ENCODE measurements at places on chromosomes 2 and 18.

DNA sequence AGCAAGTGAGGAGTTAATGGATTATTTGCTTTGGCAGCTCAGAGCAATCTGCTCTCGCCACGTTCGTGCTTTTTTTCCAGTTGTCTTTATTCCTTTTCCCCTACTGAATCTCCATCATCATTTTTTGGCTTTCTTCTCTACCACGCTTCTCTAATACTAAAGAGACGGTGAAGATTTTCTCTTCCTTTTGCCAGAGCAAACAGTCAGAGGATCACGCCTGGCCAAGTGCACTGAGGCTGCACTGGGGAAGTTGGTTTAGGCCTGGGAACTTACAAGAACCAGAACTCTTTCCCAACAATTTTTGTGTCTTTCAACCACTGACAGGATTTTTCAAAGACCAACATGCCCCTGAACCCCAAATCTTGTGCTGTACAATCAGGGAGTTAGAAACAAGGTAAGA is 172.3 kb downstream of the PID1 start:
- no peaks in the 10 kb centered on the region for H3K4me1 ChIP-seq
- H3K36me3 ChIP-seq: no peaks in the 10 kb centered on the region
- H3K27ac ChIP-seq: no peak overlapping the region
- DNase-seq: no peak
- no peak overlapping the region for H3K4me3 ChIP-seq
- no peaks in the 10 kb centered on the region for H3K27me3 ChIP-seq

DNA sequence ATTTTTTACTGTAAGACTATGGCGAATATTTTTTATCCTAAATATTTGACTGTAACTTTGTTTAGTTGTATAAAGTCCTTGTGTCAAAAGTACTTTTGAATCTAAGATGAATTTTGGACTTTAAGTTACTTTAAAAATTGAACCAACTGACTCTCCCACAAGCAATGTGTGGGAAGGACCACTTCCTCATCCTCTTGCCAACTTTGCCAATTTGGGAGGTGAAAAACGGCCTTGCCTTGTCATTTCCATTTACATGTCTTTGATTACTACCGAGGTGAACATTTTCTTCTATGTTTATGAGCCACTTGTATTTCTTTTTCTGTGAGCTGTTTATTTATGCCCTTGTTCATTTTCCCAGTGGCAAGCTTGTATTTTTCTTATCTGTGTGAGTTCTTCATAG is 12.8 kb upstream of the MSGN1 start:
- peaks cover 12% of the 10 kb centered on the region for H3K27me3 ChIP-seq
- DNase-seq: no peak
- peaks cover 9% of the 10 kb centered on the region for H3K4me1 ChIP-seq
- no peak overlapping the region for H3K4me3 ChIP-seq
- H3K36me3 ChIP-seq: no peaks in the 10 kb centered on the region
- H3K27ac ChIP-seq: no peak overlapping the region

GRCh38 chr18:65623676-65624075 is 127.1 kb upstream of the CDH7 start:
- no peak overlapping the region for H3K27ac ChIP-seq
- H3K4me1 ChIP-seq: no peaks in the 10 kb centered on the region
- H3K27me3 ChIP-seq: no peaks in the 10 kb centered on the region
- no peak for DNase-seq

DNA sequence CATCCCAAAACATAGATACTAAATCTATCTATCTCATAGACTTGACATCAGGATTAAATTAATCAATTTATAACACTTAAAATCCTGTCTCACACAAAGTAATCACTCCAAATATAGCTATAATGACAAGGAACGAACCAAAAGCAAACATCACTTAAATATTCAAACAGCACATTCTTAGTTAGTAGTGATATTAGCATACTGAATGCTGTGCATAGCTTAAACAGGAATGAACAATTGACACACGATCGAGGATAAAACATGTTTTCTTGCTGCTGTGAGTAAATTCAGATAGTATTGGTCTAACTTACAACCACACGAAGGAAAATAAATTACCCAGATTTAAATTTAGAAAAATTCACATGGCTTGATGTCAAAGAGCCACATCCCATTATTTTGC is 58.9 kb upstream of the SNTG2 start:
- DNase-seq: no peak
- H3K36me3 ChIP-seq: no peaks in the 10 kb centered on the region
- no peak overlapping the region for H3K4me3 ChIP-seq
- no peaks in the 10 kb centered on the region for H3K4me1 ChIP-seq
- H3K27ac ChIP-seq: no peak overlapping the region

DNA sequence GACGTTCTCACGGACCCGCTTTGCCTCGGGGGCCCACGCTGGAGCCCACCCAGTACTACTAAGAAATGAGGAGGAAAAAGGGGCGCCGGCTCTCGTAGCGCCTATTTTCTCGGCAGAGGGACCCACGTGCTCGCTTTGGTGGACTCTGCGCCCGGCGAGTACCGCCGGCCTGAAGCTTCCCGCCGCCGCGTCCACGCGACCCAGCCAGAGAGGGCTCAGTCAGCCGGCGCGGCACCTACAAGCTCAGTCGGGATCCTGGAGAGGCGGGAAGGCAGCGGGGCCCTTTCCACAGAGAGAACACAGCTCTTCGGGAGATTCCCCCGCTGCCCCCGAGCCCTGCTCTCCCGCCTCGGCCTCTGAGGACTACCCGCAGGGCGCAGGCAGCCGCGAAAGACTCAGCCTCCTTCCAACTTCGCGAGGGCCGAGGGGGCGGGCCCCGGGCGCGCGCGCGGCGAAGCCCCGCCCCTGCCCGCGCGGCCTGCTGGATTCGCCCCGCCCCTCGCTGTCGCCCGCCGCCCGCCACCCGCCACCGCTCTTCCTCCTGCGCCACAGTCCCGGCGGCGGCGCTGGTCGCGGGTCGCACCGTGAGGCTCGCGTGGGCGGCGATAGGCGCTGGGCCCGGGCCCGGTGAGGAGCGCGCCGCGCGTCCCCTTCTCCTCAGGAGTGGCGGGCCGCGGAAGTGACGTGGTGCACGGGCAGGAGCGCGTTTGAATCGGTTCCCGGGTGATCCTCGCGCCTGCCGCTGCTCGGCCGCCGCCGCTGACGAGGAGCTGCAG is at the start of gene SMCHD1:
TSS of gene SMCHD1 (plus strand) at position 549 of the 776 bp plus-strand sequence. CDS start 350 bp downstream, outside the sequence.
- H3K27ac ChIP-seq: peak within 1 kb of the TSS; percentile 96
- peaks cover 36% of the 10 kb centered on the region for H3K4me1 ChIP-seq
- peaks cover 2% of the 10 kb centered on the region for H3K27me3 ChIP-seq
- peak within 1 kb of the TSS; percentile 88 for H3K4me3 ChIP-seq
- peak; percentile 86 for DNase-seq

- H3K27me3 ChIP-seq: peaks cover 6% of the 10 kb centered on the region
- H3K4me3 ChIP-seq: no peak overlapping the region
- no peak for DNase-seq
- H3K27ac ChIP-seq: no peak overlapping the region
Measured at GRCh38 chr2:18490901-18491300, 69.6 kb downstream of the RDH14 start.

DNA sequence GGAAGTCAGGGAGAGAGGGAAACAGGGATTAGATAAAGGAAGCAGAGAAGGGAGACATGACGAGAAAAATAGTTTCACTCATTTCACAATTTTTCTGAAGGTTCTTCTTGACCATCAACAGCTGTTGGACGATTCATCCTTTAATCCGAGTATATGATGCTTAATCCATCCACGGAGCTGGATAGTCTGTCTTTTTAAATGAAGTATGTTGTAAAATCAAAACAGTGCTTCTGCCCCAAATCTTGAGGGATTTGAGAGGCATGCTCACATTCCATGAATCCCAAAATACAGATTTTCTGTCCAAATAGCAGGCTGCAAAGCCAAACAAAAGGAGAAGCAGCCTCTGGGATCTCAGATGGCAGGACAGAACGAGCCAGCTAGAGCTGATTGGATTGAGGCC is 47.5 kb downstream of the EPAS1 start:
- no peak for DNase-seq
- no peak overlapping the region for H3K27ac ChIP-seq
- peaks cover 31% of the 10 kb centered on the region for H3K4me1 ChIP-seq
- peaks cover 7% of the 10 kb centered on the region for H3K36me3 ChIP-seq
- H3K27me3 ChIP-seq: peaks cover 21% of the 10 kb centered on the region

DNA sequence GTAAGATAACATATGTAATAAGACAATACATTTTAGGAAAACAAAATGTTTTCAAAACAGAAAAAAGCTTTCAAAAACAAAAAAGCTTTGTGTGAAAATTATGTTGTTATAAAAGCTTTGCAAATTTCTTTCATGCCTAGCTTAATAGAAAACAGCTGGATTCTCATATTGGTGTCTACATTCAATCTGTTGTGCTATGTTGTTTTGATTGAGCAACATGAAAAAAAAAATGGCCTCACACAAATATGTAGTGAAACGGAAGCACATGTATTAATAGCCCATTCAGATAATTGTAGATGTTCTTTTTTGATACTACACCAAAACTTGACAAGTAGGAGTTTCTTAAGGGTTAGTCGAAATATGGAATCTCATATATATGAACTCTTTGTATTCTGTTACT is 197.5 kb downstream of the ZEB2 start:
- peaks cover 64% of the 10 kb centered on the region for H3K4me1 ChIP-seq
- no peak overlapping the region for H3K27ac ChIP-seq
- no peak for DNase-seq
- H3K27me3 ChIP-seq: no peaks in the 10 kb centered on the region

GRCh38 chr2:71618327-71619113 is 165.2 kb downstream of the DYSF start:
- H3K4me1 ChIP-seq: no peaks in the 10 kb centered on the region
- H3K27ac ChIP-seq: no peak overlapping the region
- H3K4me3 ChIP-seq: no peak overlapping the region
- DNase-seq: no peak
- H3K27me3 ChIP-seq: no peaks in the 10 kb centered on the region

DNA sequence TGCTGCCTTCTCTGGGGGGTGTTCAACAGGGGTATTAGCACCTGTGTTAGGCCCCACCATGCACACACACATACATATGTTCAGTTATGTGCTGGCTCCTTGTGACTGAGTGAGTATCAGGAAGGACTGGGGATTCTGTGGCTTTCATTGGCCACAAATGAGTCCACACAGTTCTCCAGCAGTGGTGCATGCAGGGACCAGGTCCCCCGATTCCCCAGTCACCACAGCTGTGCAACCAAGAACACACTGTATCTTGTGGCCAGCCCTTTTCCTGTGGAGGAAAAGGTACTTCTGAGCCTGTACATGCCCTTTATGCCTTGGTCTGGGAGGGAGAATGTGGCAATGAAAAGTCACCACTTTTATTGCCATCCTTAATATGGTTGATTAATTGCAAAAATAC is 74.9 kb upstream of the KLF7 start:
- no peak for DNase-seq
- no peak overlapping the region for H3K4me3 ChIP-seq
- peaks cover 21% of the 10 kb centered on the region for H3K4me1 ChIP-seq
- no peaks in the 10 kb centered on the region for H3K27me3 ChIP-seq
- H3K27ac ChIP-seq: no peak overlapping the region
- H3K36me3 ChIP-seq: peaks cover 11% of the 10 kb centered on the region

DNA sequence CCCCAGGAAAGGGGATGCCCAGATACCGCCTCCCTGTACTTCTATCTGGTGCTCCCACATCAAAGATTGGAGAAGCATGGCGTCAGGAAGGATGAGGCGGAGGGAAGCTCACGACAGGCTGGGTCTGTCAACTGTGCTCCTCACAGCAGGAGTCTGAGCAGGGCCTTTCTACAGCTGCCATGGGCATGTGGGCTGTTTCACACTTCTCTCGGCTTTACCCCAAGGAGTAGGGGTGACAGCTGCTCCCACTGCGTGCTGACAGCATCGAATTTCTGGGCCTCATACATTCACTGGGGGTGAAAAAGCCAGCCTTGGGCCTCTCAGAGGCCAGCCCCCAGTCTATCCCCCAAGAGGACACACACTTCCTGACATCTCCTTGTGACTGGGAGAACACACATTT is 21.1 kb downstream of the NEURL3 start:
- H3K4me3 ChIP-seq: no peak overlapping the region
- peaks cover 13% of the 10 kb centered on the region for H3K27me3 ChIP-seq
- H3K4me1 ChIP-seq: peaks cover 48% of the 10 kb centered on the region
- DNase-seq: no peak

DNA sequence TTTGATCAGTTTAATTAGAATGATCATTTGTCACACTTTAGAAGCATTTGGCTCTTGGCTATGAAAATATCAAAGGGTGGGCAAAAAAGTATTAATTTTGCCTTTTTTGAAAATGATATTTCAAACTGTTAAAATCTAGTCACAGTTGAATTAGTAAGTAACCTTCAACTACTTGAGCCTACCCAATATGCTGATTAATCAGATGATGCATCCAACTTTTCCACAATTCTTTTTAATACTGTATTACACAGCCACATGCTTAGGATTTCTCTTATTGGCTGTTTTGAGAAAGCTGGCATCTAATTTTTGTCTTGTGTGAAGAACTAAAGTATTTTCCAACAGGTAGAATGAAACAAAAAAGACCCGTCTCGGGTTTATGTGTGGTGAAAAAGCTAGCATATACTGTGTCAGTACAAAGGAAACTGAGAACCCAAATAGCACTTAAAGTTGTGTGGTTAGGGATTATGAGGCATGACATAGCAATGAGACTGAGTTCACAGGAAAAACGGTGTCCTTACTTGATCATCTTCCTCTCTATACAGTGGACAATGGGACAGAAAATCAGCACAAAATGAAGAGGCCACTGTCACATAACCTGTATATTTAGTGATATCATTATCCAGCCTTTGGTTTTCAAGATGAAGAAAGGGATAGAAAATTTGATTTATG is 11.7 kb downstream of the OSBPL6 start:
- no peak overlapping the region for H3K4me3 ChIP-seq
- no peaks in the 10 kb centered on the region for H3K36me3 ChIP-seq
- H3K27me3 ChIP-seq: peaks cover 29% of the 10 kb centered on the region
- no peak overlapping the region for H3K27ac ChIP-seq

- peak; percentile 59 for DNase-seq
- peaks cover 13% of the 10 kb centered on the region for H3K27me3 ChIP-seq
- H3K4me1 ChIP-seq: no peaks in the 10 kb centered on the region
- H3K4me3 ChIP-seq: no peak overlapping the region
Measured at GRCh38 chr18:21955757-21956652, 213.4 kb upstream of the GATA6 start.

DNA sequence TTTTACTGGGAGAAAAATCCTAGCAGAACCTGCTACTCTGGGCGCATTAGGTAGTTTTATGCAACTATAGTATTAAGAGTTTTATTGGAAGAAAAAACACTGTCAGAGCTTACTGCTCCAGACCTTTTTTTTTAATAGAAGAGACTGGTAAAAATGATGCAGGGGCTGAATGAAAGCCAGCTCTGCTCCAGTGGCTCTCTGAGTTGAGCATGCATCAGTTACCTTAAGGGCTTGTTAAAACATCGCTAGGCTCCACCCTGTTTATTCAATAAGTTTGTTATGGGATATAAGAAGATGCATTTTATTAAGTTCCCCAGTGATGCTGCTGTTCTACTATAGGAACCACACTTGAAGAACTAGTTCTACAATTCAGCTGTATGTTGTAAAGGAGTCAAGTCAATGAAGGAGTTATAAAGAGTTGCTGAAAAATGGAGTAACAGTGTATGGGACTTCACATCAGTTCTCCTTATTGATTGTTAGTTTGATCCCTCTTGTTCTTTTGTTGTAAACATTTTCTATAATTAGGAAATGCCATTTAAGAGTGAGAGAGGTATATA is 13.2 kb downstream of the SNRPG start:
- peaks cover 20% of the 10 kb centered on the region for H3K4me1 ChIP-seq
- no peak overlapping the region for H3K4me3 ChIP-seq
- peaks cover 37% of the 10 kb centered on the region for H3K36me3 ChIP-seq

Measured in activated T-helper 1 cell treated with anti-CD3 and anti-CD28 coated beads, Interleukin-12 subunit alpha, Interleukin-12 subunit beta, Interleukin-2, Interleukin-4 antibody, amounts not matched to agents 30 ng/mL and 10 ng/mL and 1 ng/mL, durations not matched to agents 14 hours and 24 hours and 36 hours (primary cell).